Activated naive CD8-positive, alpha-beta T cell treated with anti-CD3 and anti-CD28 coated beads, Interleukin-2, amount 50 U/mL, for 16 hours (primary cell): ENCODE measurements at places on chromosomes 16 and 17.

DNA sequence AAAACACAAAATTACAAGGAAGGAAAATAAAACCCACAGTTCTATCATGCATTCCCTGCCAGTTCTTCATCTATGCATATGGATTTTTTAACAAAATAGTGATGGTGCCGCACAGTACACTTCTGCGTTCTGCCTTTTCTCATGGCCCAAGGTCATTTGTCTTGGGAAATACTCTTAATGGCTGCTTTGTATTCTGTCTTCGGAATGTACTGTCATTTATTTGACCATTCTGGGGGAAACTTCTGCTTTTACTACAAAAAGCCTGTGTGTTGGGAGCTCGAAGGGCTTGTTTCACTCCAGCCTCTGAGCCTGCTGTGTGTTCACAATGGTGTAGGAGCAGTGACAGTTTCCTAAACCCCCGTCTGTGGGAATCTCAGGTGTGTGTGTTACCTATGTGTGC lies 82.8 kb upstream of the SEC14L1 start:
- no peak for DNase-seq

- DNase-seq, result no peak
Measured at GRCh38 chr16:25916037-25916436, 224.3 kb downstream of the HS3ST4 start.

GRCh38 chr16:87149051-87149450 lies 168.1 kb downstream of the C16orf95 start:
- DNase-seq, result no peak

DNA sequence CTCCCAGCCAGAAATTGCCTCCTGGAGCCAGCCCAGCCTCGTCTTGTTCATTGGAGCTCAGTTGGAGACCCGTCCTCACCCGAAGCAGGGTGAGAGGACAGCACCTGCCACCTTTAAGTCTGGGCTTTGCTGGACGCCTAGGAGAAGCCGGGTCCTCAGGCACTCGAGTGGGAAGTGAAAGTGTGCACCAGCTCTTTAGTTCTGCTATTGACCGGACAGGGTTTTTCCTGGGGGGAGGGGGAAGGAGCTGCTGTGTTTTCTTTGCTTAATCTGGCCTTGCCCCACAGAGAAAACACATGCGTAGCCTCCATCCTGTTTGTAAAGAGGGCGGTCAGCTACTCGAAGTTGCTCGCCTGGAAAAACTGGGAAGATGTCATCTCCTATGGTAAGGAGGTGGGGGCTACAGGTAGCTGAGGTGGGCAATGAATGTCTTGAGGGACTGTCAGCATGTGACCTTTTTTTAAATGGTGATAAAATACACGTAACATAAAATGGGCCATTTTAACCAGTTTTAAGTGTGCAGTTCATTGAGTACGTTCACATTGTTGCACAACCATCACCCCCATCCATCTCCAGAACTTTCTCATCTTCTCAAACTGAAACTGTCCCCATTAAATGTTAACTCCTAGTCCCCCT lies 34.4 kb downstream of the CMIP start:
- no peak for DNase-seq

GRCh38 chr16:4529085-4530060 lies 9.2 kb downstream of the CDIP1 start:
- no peak for DNase-seq

DNA sequence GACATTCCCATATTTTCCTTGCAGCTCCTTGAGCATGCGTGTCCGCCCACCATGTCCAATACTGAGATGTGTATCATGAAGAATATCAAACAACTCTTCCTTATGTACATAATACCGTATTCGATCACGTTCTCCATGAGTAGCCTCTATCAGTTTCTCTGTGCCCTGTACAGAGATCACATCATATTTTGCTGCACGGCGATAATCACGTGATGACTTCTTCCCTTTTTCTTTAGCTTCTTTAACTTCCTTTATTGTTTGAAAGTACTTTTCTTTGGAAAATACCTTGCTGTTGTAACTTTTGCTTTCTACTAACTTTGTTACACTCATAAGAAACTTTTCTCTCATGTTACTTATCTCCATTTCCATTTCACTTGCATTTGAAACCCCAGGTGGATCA lies 6.6 kb downstream of the KRABD2 start:
- DNase-seq, result no peak
